Cardiac muscle cell (in vitro differentiated cells and primary cell): ENCODE measurements at places on chromosomes 5 and 9. TPM values are rescaled to one million over a fixed set of nuclear protein-coding genes. Genes with fewer than 3 reads are reported as not detected.

DNA sequence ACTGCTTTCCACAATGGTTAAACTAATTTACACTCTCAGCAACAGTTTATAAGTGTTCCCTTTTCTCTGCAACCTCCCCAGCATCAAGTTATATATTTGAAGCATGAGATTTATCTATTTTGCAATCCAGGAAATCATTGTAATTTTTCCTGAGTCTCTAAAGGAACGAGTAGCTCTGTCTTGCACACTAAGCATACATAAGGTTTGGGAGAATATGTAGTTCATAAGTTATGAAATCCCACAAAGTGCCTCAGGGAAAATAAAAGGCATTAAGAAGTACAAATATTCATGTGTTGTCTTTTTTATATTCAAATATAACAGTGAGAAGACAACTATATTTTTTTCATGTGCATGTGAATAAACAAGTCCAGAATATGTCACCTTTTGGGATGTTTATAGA lies 377.1 kb upstream of the RORB start:
- no peak overlapping the region for H3K27ac ChIP-seq
- no peak for DNase-seq
- no peak overlapping the region for H3K4me3 ChIP-seq
- H3K27me3 ChIP-seq = no peaks in the 10 kb centered on the region

DNA sequence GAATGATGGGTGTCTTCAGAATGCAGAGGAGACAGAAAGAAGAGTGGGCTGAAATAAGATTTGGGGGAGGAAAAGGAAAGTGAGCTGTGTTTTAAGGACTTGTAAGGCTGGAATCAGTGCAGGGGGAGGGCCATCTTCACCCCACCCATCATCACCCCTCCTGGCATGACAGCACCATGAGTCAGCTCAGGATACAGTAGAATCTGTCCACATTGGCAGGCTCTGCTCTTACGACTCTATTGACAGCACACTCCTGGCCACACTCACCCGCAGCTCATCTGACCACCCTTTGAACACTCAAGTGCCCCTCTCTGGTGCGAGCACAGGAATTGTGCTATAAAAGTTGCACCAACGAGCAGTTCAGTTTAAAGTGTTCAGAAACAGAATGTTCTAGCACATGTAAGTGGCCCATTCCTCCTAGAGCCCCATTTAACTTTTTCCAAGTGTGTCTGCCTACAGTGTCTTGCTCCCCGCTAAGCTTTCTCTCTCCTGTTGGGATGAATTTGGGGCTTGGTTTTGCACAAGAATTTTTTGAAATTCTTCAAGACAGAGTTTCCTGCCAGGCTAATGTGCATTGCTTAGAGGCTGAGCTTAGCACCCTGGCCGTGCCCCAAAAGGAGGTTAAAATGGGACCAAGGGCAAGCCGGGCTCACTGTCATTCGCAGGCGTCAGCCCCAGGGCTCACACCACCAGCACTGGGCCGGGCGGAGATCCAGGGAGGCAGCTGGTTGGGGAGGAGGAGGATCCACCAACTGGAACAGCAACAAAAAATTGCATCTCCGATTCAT lies 12.0 kb downstream of the ADRA1B start:
- H3K4me3 ChIP-seq = no peak overlapping the region
- DNase-seq = no peak
- H3K27ac ChIP-seq = no peak overlapping the region

The SOX30 gene
- 0.07 TPM in 1 of 2 replicates, not detected in the other for total RNA-seq

- no peaks in the 10 kb centered on the region for H3K36me3 ChIP-seq
- DNase-seq = no peak
- no peaks in the 10 kb centered on the region for H3K27me3 ChIP-seq
- no peaks in the 10 kb centered on the region for H3K4me1 ChIP-seq
- no peak overlapping the region for H3K4me3 ChIP-seq
Measured at GRCh38 chr5:4929092-4929655, 211.0 kb upstream of the ADAMTS16 start.

DNA sequence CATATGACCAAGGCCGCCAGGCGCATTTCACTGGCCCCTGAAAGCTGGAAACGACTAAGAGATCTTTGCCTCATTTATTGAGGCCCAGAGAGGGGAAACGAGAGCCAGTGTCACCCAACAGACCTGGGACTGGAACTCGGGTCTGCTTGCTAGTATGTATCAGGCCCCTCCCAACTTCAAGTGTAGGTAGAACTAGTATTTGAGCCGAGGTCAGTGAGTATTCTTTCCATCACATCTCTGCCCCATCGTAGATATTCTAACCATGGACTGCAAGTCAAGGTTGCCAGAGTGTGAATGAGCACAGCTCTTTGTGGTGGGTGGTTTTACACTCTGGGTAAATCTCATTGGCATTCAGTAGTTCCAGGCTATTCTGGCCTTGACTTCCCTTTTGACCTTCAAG lies 42.2 kb downstream of the GPR107 start:
- DNase-seq = no peak
- H3K36me3 ChIP-seq = peaks cover 33% of the 10 kb centered on the region
- H3K27ac ChIP-seq = no peak overlapping the region
- no peaks in the 10 kb centered on the region for H3K4me1 ChIP-seq

DNA sequence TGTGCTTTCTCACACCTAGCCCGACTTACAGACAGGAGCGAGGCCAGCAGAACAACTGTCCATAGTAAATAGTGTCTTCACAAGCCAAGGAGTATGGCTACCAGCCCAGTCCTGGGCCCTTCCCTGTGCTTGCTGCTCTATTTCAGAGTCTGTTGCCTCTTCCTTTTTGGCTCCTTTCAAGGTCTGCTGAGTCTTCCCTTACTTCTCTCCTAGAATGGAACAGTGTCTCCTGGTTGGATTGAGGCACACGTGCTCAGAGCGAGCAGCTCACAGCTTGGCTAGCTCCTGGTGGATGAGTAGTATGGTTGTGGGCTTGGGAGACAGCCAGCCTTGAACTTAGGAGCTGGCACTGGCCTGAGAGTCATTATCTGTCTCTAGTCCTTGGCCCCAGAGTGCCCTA lies 72.8 kb downstream of the TLE4 start:
- H3K27ac ChIP-seq = no peak overlapping the region
- DNase-seq = no peak
- H3K4me1 ChIP-seq = no peaks in the 10 kb centered on the region
- no peaks in the 10 kb centered on the region for H3K36me3 ChIP-seq
- H3K4me3 ChIP-seq = no peak overlapping the region

The PKD2L2 gene
- total RNA-seq = not detected in 2 replicates

The OTP gene
- not detected in 2 replicates for total RNA-seq

The MZB1 gene
- total RNA-seq = 2.3 and 5.3 TPM in 2 replicates

DNA sequence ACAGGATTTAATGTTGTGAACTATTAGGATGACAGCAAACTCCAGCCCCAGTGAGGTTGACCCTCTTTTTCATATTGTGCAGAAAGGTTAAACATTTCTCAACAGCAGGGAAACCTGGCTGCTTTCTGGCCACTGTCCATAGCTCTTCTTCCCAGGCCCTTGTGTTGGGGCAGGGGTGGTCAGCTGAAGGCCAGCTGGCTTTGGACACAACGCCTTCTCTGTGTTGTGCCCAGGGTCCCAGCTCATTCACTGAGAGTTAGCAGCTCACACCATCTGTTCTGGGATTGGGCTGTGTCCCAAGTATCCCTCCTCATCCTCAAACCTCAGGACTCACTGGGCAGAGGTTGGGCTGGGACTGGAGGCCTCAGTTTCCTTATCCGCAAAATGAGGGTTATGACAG lies 1.3 kb downstream of the FGD3 start:
- H3K36me3 ChIP-seq = no peaks in the 10 kb centered on the region
- H3K4me3 ChIP-seq = no peak overlapping the region
- H3K27me3 ChIP-seq = peaks cover 71% of the 10 kb centered on the region
- DNase-seq = no peak
- no peaks in the 10 kb centered on the region for H3K4me1 ChIP-seq

The ADGRD2 gene
- total RNA-seq = not detected in 2 replicates

DNA sequence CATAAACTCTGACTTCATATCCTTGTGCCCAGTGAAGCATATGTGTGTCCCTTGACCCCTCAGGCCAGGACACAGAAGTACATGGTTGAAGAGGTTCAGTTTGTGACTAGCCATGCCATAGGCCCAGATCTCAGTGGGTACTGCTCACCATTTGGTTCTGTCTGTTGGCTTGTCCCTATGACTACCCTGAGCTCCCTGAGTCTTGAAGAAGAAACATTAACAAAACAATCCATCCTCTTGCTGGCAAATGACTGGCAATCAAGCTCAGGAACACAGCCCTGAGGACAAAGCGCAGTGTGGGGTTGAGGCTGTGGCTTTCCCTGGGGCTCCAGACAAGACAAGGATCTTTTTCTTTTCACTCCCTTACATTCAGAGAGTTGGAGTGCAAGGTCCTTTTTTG lies 46.3 kb downstream of the TNFAIP8 start:
- H3K36me3 ChIP-seq = no peaks in the 10 kb centered on the region
- H3K27ac ChIP-seq = no peak overlapping the region
- no peak for DNase-seq
- no peak overlapping the region for H3K4me3 ChIP-seq
- no peaks in the 10 kb centered on the region for H3K27me3 ChIP-seq

GRCh38 chr5:159838551-159839222 lies 77.6 kb upstream of the ADRA1B start:
- no peak overlapping the region for H3K27ac ChIP-seq
- no peak overlapping the region for H3K4me3 ChIP-seq
- H3K27me3 ChIP-seq = no peaks in the 10 kb centered on the region
- H3K4me1 ChIP-seq = no peaks in the 10 kb centered on the region
- no peak for DNase-seq

The MARCHF3 gene
- total RNA-seq = 5.2 and 11.4 TPM in 2 replicates
